ENCODE measurements at places on chromosomes 3 and 15.

DNA sequence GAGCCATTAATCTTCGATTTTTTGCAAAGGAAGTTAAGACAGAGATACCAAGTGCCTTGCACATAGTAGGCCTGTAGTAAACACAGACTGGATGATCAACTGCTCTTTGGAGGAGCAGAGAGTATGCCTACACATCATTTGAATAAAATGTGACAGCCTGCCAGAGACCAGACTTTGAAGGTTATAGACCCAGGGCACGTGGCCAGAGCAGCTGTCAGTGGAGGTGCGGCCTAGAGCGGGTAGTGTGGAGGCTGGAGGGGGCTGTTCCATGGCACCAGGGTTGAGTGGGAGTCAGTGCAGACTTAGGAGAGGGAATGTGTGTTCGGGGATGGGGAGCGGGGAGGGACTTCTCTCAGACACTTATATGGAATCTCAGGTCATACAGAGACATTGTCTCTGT lies 80.8 kb downstream of the SMAD3 start:
- peak; percentile 58 for DNase-seq

DNA sequence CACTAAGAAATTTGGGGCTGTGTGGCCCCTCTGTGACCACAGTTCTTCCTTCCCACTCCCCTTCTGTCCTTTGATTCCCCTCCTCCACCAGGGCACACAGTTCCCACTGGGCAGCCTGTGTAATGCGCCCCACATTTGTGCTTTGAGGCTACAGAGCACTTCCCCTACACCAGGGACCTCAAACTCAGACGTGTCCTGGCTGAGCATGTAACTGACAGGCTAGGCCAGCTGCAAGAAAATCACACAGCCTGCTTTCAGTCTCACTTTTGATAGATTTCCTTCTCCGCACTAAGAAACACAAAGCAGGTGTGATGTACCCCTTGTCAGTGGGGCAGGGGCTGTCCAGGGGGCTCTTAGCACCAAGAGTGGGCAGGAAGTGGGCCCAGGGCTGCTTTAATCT lies 29.6 kb downstream of the PRKCD start:
- no peak for DNase-seq

DNA sequence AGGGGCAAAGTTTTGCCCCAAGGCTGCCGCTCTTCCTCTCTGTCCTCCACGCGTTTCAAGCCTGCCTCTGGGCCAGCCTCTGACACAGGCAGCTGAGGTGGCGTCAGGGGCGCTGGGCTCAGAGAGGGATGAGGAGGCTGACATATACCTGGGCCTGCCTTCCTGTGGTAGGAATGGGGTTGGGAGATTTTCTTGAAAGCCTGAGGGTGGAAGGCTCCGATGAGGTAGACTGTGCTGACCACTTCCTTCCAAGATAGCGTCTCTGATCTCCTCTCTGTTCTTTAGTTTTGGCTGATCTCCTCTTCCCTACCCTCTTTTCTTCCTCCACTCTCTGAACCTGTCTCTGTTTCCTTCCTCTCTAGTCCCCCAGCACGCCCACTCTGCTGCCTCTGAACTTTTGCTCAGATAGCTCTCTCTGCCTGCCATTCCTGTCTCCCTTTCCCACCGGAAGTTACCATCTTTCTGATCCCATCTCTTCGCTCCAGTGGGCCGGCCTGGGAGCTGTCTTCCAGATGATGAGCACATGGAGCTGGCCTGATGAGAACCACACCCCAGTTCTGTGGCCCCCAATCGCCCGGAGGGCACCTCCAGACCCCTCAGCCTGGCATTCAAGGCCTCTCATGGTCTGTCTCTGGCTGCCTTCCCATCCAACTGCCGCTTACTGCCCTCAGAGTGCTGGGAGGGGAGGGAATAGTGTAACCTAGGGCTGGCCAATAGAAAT lies 32.5 kb upstream of the LCTL start:
- no peak for DNase-seq

- no peak for DNase-seq
Observed at GRCh38 chr3:113844622-113845222, 6.1 kb downstream of the GRAMD1C start.
